ENCODE measurements at places on chromosomes 12 and 14. TPM values are rescaled to one million over a fixed set of nuclear protein-coding genes. Genes with fewer than 3 reads are reported as not detected.

GRCh38 chr12:40226705-40227104 lies 1.9 kb downstream of the LRRK2 start:
- DNase-seq: peak; percentile 38

DNA sequence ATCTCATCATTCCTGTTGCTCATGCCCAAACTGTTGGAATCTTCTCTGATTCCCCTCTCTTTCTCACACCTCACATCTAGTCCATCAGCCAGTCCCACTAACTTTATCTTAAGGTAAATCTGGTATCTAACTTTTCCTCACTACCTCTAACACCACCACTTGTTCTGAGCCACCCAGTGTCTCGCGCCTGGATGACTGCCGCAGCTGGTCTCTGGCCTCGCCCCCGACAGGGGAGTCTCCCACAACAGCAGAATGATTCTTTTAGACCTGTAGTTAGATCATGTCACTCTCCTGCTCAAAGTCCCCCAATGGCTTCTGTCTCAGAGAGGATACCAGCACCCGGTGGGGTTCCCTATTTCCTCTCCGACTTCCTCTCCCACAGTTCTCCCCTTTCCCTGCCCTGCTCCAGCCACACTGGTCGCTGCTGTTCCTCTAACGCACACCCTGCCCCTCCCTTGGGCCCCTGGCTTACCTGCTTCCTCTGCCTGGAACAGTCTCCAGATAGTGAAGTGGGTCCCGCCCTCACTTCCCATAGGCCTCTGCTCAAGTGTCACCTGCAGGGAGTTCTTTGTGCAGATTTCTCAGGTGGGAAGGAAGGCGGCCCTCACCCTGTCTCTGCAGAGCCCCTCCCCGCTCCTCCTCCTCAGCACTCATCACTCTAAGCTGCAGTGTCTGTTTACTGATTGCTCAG lies 338.5 kb upstream of the FKBP4 start:
- DNase-seq: no peak

DNA sequence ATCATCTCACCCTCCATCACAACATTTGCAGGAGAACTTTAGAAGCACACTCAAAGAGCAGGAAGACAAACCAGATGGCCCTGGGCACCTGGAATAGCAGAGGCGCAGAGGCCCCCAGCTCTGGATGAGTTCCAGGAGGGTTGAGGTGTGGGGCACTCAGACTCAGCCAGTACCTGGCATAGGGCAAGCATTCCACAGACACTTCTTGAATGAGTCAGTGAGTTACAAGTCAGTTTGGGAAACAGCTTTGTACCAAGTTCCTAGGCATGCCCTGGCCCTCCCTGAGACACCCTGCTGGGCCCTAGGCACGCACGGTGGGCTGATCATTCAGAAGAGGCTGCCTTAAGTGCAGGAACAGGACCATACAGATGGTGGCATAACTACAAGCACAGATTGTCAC lies 54.3 kb downstream of the MAP3K9 start:
- DNase-seq: no peak

The VRTN gene
- total RNA-seq: not detected

- DNase-seq: no peak
Measured at GRCh38 chr14:51862176-51862796, 1.9 kb downstream of the GNG2 start.

DNA sequence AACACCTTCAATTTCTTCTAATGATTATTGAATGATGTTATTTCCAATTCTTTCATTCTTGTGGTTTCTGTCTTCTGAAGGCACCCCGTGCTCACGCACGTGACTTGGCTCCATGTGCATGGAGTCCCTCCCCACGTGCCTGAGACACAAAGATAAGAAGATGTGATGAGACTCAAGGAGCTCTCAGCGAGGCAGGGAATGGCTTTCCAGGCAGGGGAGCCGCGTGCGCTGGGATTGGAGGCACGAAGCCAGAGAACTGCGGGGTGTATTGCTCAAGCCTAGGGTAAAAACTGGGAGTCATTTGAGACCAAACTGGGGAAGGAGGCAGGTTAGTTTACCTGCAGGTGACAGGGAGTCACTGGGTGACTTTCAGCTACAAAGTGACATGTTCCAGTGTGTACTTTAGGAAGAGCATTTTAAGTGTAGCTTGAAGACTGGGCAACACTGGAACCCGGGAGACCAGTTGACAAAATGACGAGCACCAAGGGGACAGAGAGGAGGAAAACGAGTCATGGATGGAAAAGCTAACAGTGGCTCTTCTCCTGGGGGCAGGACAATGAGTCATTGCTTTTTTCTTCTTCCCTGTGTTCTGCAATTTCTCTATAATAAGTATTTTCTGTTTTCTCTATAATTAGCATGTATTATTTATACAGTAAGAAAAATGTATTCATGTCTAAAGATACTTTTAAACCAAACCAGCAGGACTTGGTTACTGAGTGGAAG lies 311.7 kb upstream of the FKBP4 start:
- no peak for DNase-seq

DNA sequence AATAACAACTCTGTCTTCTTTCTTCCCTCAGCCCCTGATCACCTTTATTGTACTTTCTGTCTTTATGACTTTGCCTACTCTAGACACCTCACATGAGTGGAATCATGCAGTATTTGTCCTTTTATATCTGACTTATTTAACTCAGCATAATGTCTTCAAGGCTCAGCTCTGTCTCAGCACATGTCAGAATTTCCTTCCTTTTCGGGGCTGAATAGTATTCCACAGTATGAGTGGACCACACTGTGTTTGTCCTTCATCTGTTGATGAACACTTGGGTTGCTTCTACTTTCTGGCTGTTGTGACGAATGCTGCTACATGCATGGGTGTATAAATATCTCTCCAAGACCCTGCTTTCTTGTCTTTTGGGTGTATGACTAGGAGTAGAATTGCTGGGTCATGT lies 117.6 kb downstream of the KIF26A start:
- no peak for DNase-seq

The SAMD15 gene
- 6.6 TPM for total RNA-seq

The PIK3C2G gene
- not detected for total RNA-seq

The TDP1 gene
- total RNA-seq: 62.4 TPM

- DNase-seq: no peak
Measured at GRCh38 chr14:23697680-23698079, 61.5 kb downstream of the DHRS2 start.

DNA sequence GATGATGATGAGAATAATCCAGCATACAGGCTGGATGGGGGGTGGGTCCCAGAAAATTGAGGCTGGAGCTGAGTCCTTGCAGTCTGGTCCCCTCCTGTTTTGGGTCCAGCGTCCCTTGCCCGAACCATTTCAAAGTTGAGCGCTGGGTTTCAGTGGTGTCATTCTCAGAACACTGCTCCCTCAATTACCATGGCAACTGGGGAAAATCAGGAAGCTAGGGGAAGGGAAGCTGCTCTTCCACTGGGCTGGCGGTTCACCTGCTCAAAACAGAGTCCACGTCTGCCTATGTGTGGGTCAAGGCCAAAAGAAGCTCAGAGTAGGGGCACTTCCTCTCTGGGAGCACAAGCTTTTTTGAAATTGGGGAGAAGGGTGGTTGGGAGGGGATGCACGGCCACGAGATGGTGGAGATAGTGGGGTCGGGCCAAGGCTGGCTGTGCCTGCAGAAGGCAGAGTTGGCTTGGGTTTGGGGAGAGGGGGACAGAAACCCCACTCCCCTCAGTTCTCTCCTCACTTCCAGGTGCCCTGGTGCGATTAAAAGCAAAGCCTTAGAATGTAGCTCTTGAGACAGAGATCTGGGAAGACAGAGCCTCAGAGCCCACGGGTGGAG lies 1.7 kb upstream of the NOS1 start:
- no peak for DNase-seq

The GNS gene
- 64.1 TPM for total RNA-seq

GRCh38 chr12:132723764-132724140 lies 13.1 kb downstream of the PGAM5 start:
- no peak for DNase-seq

DNA sequence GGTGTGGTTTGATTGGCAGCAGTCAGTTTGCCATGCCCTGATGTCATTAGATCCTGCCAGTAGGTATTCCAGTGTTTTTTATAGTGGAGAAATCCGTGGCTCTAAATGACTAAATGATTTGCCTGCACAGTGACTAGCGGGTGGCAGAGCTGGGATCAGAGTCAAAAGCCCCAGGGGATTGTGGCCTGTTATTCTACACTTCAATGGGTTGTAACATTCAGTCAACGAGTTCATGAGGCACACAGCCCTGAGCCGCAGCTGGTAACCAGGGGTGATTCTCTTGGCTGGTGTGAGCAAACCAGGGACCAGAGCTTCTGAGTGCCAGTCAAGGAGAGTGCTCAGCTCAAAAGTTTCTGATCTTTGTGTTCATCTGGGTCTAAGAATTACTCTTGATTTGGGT lies 1.8 kb downstream of the MYH6 start:
- peak; percentile 11 for DNase-seq

GRCh38 chr12:128840862-128841468 lies 12.3 kb upstream of the GLT1D1 start:
- DNase-seq: no peak

DNA sequence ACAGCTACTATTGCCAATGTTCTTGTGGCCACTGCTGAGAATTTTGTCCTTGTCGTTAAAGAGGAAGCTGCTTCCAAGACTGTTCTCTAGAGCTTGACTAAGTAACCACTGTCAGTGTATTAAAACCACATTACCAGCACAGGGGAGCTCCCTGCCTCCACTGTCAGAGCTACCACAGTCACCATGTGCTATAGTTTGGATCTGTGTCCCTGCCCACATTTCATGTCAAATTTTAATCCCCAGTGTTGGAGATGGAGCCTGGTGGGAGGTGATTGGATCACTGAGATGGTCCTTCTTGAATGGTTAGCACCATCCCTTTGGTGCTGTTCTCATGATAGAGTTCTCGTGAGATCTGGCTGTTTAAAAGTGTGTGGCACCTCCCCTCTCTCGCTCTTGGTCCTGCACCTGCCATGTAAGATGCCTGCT lies 23.2 kb upstream of the RAP1B start:
- DNase-seq: no peak

DNA sequence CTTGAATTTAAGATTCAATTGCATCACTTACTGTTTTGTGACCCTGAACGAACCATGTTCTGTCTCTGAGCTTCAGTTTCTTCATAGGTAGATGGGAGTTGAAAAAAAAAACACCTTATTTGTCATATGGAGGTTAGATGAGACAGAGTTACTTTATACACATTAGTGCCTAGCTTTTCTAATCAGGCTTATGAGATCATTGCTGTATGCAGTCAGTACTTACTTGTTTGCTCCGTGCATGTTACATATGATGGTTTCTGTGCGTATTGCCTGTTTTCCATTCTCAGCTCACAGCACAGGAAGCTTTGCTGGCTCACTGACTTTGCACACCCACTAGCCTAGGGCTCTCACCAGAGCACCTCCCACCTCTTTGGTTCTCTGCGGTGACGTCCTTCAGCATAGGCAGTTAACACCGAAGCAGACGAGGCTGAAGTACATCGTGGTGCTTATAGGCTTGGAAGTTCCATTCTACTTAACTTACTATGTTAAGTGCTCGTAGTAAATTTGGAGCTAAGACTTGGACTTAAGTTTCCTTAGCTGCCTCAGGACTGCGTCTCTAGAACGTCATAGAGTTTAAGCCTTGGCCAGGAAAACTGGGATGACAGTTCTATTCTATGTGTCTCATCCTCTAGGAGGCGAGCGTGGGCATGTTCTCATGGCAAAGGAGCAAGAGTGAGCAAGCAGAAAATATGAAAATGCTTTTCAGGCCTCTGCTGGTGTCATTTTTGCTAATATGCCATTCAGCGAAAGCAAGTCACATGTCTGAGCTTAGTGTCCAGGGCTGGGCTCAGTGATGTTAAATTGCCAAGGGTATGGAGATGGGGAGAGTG lies 57.3 kb downstream of the NRXN3 start:
- no peak for DNase-seq

The POTEG gene
- total RNA-seq: not detected

The SLC25A21 gene
- 8.2 TPM for total RNA-seq

The KRT83 gene
- total RNA-seq: 0.07 TPM

The FGF6 gene
- not detected for total RNA-seq

DNA sequence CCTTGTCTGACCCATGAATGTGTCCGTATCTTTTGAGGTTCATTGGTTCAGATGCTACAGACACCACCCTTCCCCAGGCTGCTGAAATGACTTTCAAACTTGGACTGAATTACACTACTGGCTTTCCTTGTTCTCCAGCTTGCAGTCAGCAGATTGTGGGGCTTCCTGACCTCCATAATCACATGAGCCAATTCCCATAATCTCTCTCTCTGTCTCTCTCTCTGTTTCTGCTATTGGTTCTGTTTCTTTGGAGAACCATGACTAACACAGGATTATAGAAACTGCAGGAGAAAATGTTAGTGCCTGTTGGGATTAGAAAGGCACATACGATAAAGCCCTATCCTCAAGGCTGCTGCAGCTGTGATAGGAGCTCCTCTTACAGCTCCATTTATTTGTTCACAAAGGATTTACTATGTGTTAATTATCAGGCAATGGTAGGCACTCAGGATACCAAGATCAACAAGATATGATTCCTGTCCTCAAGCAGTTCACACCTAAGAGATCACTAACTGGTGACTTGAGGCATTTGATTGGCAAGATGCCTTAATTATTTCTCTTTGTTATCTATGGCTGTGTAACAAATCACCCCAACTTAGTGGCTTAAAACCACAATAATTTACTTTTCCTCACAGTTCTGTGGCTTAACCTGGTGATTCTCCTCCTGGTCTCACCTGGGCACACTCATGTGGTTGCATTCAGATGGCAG lies 10.2 kb upstream of the NYNRIN start:
- DNase-seq: no peak

The LRP1-AS gene
- total RNA-seq: not detected

- no peak for DNase-seq
Measured at GRCh38 chr14:31244626-31245025, 37.0 kb upstream of the HECTD1 start.

GRCh38 chr12:45680362-45680761 lies 49.1 kb upstream of the ARID2 start:
- no peak for DNase-seq

GRCh38 chr14:33567023-33567728 lies 383.7 kb downstream of the EGLN3 start:
- no peak for DNase-seq

GRCh38 chr14:52352061-52352491 lies 38.0 kb downstream of the PTGER2 start:
- DNase-seq: no peak

GRCh38 chr14:60756847-60757246 lies 22.3 kb downstream of the MNAT1 start:
- no peak for DNase-seq

DNA sequence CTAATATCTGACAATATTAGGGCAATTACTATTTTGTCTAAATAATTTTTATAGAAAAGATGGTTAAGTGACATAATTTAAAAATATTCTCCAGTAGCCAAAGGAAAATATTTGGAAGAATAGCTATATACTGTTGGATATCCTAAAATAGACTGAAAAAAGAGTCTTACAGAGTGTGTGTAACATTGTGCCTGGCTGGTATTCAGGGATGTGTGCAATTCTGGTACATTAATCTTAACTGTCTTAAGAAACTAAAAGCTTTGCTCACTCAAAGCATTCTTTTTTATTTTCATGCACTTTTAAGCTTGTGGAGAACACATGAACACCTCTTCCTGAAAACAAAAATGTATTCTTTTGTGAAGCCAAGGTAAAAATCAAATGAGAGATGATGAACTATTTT lies 10.1 kb upstream of the NR2C1 start:
- DNase-seq: no peak

- DNase-seq: no peak
Measured at GRCh38 chr12:100688451-100688864, 106.1 kb upstream of the ANO4 start.
